ENCODE measurements at places on chromosomes 3 and 15.
A peak's percentile ranks its signal among the peaks of the same experiment; 100 is the strongest.

GRCh38 chr3:65685621-65686235, 353.0 kb downstream of the MAGI1 start:
- no peak for DNase-seq

GRCh38 chr3:115792206-115792955, 169.1 kb downstream of the GAP43 start:
- DNase-seq = no peak

DNA sequence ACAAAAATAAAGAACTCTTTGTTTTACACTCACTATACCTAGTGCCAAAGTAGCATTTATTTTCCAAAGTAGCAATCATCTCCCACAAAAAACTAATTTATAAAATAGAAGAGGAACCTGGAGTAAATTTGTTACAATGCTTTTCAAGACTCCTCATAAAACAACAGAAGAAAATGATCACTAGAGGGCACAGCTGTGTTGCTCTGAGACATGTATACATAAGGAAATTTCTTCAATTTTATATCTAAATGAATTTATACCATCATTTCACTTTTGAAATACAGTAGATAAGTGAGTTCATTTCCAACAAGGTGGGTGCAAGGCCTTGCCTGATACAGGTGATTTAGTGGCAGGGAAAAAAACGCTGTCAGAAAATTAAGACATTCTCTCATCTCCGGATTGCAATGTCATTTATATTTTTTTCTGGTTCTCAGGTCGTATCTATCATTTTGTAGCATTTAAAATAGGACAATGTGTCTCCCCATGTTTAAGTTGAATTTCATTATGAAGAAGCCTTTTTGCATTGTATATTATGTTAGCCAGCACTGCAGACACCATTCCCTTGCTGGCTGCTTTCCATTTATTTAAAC, 25.3 kb upstream of the ARHGEF26 start:
- no peak for DNase-seq

- no peak for DNase-seq
Measured at GRCh38 chr3:160331127-160331937, 67.7 kb downstream of the IFT80 start.

GRCh38 chr3:177882124-177882648, 654.0 kb upstream of the KCNMB2 start:
- DNase-seq = no peak

DNA sequence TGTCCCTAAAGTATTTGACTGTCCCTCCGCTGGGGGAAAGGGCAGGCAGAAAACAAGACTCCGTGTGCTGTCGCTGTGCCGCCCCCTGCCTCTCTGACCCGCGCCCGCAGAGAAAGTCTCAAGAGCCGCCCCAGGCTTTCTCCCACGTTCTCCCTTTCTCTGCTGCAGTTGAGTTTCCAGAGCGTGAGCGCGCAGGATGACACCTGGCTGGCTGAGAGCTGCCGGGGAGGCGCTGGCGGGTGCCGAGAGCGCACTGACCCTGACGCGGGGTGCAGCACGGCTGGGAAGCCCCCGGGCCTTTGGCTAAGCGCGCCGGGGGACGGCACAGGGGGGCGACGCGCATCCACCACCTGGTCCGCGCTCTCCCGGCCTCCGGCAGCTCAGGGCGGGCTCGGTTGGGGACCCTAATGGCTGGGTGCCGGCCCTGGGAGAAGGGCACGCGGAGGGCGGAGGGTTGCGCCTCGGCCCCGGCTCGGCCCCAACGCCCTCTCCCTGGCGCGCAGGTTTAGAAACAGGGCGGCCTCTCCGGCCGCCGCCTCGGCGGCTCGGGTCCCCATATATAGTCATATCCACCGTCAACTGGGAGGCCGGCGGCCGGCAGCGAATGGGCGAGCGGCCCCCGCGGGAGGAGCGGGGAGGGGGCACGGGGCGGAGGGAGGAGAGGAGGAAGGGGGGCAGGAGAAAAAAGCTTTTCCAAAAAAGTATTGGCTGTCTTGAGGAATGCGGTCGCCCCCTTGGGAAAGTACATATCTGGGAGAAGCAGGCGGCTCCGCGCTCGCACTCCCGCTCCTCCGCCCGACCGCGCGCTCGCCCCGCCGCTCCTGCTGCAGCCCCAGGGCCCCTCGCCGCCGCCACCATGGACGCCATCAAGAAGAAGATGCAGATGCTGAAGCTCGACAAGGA, at the start of gene TPM1:
TSS of gene TPM1 (plus strand) at position 774 of the 903 bp plus-strand sequence. CDS start at position 857, 83 bp downstream.
- DNase-seq = peak; percentile 75

DNA sequence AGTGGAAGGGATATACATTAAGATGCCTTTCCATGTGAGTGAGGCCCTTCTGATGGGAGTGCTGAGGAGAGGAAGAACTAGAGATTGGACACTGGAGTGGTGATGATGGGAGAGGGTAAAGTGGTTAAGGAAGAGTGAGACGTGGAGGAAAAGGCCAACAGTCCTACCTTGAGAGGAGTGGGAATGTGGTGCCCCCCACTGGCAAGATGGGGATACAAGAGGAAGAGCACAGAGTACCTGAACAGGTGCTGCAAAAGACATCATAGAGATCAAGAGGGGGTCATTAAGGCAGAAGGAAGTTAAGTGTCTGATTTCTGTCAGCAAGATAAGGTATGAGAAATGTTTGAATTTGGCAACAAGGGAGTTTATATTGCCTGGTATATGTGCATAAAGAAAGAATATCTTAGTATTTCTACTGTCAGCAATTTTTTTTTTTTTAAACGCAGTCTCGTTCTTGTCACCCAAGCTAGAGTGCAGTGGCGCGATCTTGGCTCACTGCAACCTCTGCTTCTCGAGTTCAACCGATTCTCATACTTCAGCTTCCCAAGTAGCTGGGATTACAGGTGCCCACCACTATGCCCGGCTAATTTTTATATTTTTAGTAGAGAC, 34.0 kb downstream of the ARIH2 start:
- peak; percentile 58 for DNase-seq

DNA sequence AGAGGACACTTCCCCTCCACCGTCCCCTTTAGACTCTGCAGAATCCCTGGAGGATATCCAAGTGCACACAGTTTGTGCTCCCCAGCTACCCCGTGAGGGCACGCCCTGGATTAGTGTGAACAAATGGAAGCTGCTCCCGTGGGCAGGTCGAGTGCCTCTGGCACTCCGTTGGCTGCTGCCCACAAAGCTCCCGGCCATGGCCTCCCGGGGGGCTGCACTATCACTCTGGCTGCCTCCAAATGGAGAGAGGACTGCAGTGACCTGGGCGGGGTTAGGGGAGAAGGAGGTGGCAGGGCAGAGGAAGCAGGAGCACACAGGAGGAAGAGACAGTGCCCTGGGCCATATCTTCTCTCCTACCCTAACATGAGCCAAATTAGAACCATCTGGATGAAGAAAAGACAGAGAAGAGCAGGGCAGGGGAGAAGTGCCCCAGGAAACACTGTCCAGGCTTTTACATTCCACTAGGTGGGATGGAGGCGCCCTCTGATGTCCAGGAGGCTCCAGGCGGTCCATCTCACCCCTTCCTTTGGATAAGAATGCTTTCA, 29.4 kb upstream of the ACAD9 start:
- no peak for DNase-seq

DNA sequence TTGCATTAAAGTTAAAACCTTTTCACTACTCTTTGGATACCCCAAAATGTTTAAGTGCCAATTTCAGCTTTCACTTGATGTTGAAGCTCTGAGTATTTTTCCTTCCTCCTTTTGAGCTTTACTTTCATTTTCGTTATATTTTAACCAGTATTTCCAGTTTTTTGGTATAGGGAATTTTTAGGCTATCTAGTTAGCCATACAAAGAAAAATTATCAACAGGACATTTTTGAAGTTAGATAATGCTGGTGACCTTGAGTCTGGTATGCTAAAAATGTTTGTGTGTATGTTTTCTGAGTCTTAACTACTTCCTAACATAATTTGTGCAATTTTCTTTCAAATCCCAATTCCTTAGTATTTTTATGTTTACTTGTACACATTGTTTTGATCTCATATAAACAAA, 284.8 kb downstream of the OTOL1 start:
- DNase-seq = no peak

DNA sequence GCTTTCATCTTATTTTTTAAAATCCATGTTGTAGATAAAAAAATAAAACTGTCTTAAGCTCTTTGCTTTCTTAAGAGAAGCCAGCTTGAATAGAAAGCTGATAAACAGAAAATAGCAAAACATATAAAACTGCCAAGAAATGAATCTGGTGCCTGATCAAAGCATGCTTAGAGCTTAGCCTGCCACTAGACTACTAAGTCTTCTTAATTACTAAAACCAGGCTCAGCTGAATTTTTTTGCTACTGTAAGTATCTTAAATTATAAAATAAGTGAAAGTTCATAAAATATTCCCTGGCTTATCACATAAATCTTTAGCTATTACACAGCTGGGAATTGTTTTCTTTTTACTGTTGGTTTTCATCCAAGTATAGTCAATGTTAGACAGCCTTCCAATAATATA, 803.9 kb downstream of the DIPK2A start:
- no peak for DNase-seq

DNA sequence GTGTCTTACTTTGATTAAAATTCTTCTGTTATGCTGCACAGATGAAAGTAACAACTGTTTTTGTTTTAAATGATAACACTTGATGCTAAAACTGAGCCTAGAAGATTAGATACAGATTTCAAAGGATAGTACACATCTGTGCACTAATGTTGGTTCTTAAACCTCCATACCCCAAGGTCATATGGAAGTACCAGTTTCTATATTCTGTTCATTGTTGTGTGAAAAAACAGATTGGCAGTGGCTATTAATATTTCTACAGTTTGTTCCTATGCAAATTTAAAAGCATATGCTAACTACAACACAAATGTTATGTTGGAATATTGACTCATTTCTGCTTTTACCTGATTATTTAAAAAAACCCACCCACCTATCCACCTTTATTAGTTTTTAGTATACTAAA, 32.0 kb upstream of the GBE1 start:
- DNase-seq = no peak

DNA sequence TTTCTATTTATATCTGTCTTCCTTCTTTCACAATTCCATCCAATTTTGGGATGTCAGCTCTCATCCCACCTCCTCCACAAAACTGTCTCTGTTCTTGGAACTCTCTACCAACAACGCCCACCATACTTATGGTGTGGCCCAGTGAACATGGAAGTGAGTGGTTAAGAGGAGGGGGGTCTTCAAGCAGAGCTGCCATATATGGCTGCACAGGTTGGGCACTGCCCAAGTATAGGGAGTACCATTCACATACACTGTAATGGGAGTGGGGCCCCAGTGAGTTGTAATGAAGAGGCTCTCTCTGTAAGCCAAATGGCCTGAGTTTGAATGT, 7.9 kb upstream of the CAMK1 start:
- no peak for DNase-seq

GRCh38 chr3:63908081-63908736, 4.0 kb downstream of the SCAANT1 start:
- no peak for DNase-seq

GRCh38 chr3:188539631-188540194, 385.8 kb downstream of the LPP start:
- no peak for DNase-seq

DNA sequence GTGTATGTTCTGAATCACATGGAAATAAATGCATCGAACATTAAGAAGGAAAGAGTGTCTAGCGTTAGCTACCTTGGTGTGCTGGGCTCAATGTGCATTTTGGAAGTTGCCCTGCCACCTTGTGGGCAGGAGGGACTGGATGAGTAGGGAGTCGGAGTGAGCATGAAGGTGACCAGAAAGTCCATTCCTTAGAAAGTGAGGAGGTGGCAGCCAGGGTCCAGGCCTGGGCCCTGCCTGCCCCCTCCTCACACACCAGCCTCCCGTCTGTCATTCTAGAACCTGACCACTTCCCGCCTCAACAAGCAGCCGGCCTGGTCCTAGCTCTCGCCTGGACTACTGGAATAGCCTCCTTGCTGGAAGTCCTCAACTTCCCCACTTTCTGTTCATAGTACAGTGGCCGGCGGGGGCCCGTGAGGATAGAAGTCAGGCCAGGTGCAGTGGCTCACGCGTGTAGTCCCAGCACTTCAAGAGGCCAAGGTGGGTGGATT, 10.2 kb upstream of the GATA2 start:
- peak; percentile 4 for DNase-seq

DNA sequence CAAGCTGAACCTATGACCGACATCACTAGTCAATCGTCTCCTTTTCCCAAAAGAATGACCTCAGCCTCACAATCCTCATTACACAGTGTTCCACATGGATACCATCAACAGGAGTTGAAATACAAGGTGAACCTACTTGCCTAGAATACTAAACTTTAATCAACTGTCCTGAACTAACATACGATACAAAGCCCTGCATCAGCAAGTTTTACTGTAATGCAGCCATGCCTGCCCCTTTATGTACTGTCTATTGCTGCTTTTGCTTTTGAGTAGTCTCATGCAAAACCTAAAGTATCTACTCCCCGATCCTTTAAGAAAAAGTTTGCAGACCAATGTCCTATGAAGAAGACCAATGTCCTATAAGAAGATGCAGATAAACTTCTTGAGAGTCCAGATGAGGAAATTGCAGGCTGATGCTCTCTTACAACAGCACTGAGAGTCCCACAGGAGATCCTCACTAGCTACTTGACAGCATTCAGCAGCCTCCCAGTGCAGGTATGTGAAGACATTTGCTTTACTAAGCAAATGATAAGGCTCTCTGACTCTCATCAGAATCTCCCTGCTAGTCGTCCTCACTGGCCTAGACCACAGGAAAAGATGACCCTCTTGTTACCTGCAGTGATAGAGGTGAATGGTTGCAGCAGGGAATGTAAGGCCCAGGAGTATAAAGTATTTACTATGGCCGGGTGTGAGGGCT, 23.6 kb downstream of the SUCLG2 start:
- no peak for DNase-seq

DNA sequence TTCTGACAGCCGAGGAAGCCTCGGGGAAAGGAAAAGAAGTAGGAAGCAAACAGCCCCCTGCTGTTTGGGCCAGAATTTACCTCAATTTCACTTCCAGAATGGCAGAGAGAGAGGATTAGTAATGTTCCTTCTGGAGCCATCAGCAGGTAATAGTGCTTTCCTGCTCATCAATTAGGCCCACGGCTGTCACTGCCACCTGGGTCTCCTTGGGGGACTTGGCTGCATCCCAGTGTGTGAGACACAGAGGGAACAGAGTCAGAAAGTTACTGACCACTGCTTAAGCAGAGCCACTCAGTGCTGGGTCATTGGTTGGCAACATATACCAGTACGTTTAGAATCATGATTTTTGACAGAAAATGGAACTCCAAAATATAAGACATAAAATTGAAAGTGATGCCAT, 397.0 kb downstream of the EPHA3 start:
- DNase-seq = no peak

- no peak for DNase-seq
Measured at GRCh38 chr3:18652781-18653180, 227.6 kb upstream of the SATB1 start.

GRCh38 chr3:142282503-142282902, 57.1 kb upstream of the GK5 start:
- no peak for DNase-seq

DNA sequence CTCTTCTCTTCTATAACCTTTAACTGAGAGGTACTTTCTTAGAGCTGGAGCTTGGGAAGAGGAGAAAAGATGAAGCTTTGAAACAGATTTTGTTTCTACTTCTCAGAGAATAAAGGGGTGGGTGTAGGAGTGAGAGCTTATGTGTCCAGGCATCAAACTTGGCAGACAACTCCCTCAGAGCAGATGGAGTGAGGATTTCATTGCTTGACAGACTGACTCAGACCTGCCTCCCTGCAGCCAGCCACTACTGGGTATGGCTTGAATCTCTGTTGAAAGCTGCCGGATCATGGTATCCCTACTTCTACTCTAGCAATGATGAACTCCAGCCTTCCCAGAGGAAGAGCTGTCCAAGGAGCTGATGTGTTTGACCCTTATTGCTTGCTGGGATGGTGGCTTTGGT, 36.7 kb downstream of the SYN2 start:
- DNase-seq = no peak

GRCh38 chr3:154783521-154783931, 296.6 kb upstream of the MME start:
- DNase-seq = no peak

Measured in head of caudate nucleus (tissue), 42 donors.